ENCODE measurements at places on chromosomes 6 and 20.

DNA sequence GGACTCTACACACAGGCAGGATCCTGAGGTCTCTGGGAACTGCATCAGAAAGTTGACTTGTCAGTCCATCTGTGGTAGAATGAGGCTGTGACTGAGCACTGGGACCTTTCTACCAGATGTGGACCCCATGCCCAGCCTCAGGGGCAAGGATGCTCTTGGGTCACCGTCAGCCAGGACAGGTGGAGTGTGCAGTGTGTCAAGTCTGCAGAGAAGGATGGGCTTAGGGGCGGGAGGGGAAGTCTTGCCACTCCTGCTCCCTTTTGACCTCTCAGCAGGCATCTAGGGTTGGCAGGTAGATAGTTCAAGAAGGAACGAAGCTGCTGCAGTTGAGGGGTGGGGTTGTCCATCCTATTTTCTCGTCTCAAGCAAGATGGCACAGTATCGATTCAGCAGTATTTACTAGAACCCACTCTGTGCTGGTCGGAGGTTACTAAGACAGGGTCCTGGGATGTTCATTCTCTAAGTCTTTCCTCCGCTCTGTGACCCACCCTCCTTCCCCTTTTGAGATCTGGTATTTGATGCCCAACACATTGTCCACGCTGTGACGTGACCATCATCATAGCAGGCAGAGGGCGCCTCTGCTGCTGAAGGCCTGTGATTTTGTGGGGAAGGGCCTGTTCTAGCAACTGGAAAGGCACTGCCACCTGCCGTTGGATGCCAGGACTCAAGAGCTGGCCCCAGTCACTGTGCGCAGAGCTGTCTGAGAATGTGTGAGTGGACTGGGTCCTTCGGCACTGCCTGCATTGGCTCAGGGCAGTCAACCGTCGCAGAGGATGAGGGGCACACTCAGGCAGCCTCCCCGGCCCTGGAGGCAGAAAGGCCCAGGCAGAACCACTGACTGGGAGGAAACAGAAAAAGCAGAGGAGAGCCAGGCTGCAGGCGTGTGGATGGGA lies 23.2 kb downstream of the RBCK1 start:
- DNase-seq: peak; percentile 68

- no peak for DNase-seq
Observed at GRCh38 chr6:107592806-107593205, 102.9 kb downstream of the SOBP start.

DNA sequence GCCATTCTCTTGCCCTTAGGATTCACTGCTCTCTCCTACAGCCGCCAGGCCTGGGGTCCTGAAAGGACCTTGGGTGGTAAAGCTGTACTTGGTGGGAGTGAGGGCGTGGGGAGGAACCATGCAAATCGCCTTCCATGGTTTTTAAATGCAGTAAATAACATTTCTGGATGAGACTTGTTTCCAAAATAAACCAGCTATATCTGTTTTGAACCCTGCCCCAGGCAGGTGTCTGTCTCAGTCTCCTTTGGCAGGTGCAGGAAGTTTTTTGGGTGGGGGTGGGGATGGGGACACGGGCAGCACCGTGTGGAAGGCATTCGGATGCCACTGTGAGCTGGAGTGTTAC lies 14.3 kb downstream of the ITPA start:
- no peak for DNase-seq

DNA sequence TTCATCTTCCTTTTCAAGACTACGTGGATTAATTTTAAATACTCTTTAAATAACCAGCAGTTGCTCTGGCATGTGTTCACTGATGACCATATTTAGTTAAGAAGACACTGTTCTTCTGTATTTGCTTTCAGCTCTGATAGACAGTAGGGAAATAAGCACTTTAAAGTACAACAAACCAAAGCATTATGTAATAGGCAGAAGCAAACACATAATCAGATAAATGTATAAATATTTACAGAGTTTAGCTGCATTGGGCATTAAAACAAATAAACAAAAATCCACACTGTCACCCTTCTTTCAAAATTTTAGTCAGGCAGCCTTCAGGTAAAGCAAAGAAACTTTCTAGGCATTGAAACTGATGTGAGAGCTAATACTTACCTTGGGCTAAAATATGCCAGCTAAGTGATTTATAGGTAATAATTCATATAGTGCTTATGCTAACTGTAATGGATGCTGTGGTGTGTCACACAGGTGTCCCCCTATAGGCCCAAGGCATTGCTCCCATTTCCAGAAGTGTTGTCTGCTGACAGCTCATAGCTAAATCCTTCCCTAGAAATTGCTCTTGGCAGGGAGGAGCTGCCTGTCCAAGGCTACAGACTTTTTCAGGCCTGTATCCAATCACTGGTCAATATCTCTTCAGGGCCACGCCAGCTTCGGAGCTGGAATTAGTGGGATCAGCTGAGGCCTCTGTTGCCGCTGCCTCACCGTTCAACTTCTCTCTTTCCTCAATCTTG lies 111.5 kb upstream of the CITED2 start:
- no peak for DNase-seq

- DNase-seq: no peak
Observed at GRCh38 chr6:16633465-16633864, 127.8 kb downstream of the ATXN1 start.
